ENCODE measurements at places on chromosomes 13 and 19. TPM values are rescaled to one million over a fixed set of nuclear protein-coding genes. Genes with fewer than 3 reads are reported as not detected.

NLRP11 gene
- not detected for total RNA-seq

ZNF888 gene
- 4.1 TPM for total RNA-seq

NLRP7 gene
- not detected for total RNA-seq

- peak; percentile 85 for DNase-seq
Observed at GRCh38 chr13:46296115-46296822, 84.5 kb downstream of the LRRC63 start.

PROZ gene
- total RNA-seq, result not detected

DNA sequence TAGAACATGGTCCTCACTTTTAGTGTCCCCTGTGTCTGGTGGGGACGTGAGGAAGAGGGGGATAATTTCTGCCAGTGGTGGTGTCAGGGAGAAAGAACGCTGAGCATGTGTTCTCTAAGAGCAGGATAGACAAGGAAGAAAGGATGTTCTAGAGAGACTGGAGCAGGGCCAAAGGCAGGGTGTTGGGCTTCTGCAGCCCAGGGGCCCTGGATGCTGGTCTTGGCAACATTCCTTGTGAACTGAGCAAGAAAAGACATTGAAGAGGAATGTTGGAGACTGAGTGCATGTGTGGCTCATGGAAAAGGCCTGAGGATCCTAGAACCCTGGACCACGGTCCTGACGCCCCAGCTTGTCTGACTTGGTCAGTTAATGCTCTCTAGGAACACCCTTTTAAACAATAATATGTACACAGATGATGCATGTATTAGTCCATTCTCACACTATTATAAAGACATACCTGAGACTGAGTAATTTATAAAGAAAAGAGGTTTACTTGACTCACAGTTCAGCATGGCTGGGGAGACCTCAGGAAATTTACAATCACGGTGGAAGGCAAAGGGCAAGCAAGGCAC is 33.6 kb upstream of the SLC10A2 start:
- DNase-seq, result no peak

P2RY11 gene
- 3.6 TPM for total RNA-seq

DNA sequence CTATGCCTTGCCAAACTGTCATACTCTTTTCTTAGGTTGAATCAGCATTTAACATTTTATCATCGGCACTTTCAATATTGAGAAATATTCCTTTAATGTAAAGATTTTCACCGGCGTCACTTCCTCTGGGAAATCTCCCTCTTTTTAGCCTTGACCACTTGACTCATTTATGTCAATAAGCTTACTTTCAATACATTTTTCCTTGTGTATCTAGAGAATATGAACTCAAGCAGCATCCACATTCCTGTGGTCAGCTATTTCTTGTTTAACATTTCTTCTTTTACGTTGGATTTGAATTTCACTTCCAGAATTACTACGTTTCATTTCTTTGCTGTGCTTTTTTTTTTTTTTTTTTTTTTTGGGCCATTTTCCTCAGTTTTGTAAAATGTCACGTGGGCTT is 271.2 kb upstream of the HTR2A start:
- DNase-seq, result no peak

GRCh38 chr13:26991508-26992181 is 180.0 kb downstream of the USP12 start:
- DNase-seq, result no peak

DNA sequence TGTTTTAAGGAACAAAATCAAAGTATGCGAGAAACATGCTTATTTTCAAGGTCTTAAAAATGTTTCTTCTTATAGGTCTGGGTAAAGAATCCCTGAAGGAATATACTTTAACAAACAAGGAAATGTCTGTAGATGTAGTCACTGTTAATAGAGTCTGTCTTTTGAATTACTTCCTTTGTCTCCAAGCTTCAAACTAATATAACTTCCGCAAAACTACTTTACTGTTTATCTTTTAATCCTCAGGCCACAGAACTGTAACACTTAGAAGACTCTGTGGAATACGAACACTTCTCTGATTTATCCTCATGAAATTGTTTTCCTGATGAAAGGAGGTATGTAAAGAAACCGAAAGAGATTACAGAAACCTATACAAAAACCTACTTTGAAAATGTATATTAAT is 316.0 kb downstream of the PCDH9 start:
- no peak for DNase-seq

KLK3 gene
- not detected for total RNA-seq

DNA sequence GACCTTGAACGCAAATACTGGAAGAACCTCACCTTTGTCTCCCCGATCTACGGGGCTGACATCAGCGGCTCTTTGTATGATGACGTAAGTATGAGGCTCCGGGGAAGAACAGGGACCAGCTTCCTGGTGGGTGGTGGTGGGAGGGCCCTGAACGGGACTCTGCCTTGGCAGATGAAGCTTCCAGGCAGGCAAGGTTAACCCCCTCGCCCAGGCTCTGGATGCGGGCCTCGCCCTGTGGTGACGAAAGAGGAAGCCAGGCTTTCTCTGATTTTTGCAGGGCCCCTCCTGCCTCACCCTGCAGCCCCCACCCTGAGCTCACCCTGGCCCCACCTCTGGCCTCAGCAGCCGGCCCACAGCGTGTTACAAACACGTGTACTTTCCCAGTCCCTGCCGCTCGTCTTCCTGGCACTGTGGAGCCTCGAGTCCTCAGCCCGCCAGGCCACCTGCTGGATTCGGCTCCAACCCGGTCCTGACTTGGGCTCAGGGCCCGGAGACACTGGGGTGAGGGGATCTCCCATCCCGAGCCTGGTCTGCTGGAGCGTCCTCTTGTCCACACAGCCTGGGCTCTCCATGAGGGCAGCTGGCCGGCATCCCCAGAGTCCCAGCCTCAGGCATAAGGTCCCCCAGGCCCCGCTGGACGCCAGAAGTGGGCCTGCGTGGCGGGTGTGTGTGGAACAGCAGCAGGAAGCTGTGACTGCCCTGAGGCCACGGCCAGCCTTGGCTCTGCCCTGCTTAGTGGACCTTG is 72.4 kb downstream of the KDM4B start:
- no peak for DNase-seq

IZUMO1 gene
- total RNA-seq, result 0.52 TPM

GRCh38 chr19:56566904-56567273 is 379 bp upstream of the ZNF470 start:
- DNase-seq, result peak; percentile 8

DNA sequence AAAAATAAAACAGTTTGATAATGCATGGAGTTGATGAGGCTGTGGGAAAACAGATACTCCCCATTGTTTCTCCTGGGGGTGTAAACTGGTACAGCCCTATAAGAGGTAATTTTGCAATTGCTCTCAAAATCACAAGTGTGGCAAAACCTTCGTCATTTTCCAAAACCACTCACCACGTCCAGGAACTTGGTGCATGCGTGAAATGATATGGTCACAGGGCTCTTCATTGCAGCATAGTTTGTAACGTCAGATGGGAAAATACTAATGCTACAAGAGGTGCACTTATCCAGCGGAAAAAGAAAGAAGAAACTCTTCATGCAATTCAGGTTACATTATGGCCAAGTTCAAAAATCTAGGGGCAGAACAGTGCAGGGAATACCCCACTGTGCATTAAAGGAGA is 11.9 kb upstream of the PLAUR start:
- no peak for DNase-seq

BST2 gene
- total RNA-seq, result 0.52 TPM

GRCh38 chr19:9724157-9724556 is 44.4 kb downstream of the ZNF846 start:
- no peak for DNase-seq

DAZAP1 gene
- 122 TPM for total RNA-seq

GRCh38 chr13:61531383-61532065 is 115.9 kb upstream of the PCDH20 start:
- DNase-seq, result no peak

GRCh38 chr13:111879719-111880118 is 187.2 kb upstream of the SOX1 start:
- no peak for DNase-seq

CEACAM5 gene
- not detected for total RNA-seq

EDNRB gene
- total RNA-seq, result 0.52 TPM

KLK6 gene
- not detected for total RNA-seq

TMEM38A gene
- total RNA-seq, result 0.94 TPM

DNA sequence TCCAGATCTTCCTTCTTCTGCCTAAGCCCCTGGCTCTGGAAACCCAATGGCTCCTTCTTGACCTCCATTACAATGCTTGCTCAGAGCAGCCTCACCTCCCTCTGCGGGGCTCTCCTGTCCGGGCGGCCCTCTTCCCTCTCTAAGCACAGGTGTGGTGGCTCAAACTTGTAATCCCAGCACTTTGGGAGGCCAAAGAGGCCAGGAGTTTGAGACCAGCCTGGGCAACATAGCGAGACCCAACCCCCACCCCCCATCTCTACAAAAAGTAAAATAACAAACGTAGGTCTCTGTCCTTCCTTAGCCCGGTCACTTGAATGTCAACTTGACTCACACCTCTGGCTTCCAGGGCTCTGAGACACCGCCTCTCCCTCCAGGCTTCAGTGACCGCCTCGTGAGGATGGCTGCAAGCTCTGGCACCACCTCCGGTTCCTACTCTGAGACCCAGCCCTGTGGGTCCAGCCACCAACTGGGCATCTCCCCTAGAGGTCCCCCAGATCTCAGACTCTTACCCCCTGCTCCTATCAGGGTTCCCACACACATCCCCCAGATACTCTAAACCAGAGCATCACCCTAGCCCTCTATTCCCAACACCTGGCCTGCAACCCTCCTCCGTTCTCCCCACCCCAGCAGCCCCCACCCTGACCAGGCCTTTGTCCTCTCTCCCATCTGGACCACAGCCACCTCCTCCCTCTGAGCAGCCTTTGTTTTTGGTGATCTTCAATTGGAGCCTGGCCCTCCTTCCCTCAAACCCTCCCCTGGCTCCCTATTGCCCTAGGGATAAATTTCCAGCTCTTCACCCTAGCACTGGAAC is 4.7 kb upstream of the TLE2 start:
- DNase-seq, result no peak

MUC16 gene
- total RNA-seq, result under 0.01 TPM

MEIS3 gene
- total RNA-seq, result 5.3 TPM

GRCh38 chr13:46329624-46330023 is 57.4 kb downstream of the RUBCNL start:
- no peak for DNase-seq

DNA sequence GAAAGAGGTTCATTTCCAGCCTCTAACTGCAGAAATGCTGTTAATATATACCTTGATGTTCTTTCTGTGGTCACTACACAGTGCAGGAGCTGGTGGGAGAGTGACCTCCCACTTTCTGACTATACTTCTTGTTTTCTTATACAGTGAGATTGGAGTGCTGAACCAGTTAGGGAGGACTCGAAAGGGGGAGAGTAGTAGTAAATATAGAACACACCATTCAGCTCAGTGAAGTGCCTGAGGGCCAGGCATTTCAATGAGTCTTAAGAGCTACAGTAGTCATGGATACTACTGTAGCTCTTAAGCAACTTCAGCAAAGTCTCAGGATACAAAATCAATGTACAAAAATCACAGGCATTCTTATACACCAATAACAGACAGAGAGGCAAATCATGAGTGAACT is 372.9 kb downstream of the MTUS2 start:
- DNase-seq, result no peak

GRCh38 chr19:55585658-55586339 is 5.2 kb upstream of the ZNF579 start:
- no peak for DNase-seq

DNA sequence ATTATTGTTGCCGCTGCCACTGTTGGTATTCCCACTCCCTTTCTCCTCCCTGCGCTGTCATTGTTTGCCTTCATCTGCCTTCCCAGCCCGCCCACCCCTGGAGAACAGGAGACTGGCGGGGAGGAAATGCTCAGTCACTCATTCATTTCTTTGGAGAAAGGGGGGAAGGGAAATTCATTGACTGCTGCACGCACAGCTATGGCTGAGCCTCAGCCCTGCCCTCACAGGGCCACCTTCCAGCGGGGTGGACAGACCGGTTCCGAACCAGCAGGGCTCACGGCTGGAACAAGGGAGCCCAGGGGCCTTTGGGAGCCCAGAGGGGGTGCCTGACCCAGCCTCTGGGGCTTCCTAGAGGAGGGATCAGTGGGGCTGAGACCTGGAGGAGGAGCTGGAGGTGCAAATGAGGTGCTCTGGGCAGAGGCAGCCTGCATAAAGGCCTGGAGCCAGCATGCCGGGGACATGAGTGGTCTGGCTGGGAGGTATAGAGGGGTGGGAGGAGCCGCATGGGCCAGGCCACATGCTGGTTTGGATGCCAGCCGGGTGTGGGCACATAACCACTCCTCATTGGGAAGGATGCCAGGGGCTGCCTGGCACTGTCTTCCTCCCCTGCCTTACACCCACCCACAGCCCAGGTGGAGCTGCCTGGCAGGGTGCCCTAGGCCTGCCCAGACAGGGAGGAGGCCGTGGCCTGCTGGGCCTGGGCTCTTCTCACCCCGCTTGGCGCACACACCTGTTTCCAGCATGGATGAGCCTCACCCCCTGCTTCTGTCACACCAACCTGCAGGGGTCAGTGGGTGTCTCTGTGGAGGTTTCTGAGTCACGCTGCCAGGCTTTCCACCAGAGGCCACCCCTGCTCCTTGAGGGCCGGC is 26.8 kb downstream of the PPP5C start:
- no peak for DNase-seq

DNA sequence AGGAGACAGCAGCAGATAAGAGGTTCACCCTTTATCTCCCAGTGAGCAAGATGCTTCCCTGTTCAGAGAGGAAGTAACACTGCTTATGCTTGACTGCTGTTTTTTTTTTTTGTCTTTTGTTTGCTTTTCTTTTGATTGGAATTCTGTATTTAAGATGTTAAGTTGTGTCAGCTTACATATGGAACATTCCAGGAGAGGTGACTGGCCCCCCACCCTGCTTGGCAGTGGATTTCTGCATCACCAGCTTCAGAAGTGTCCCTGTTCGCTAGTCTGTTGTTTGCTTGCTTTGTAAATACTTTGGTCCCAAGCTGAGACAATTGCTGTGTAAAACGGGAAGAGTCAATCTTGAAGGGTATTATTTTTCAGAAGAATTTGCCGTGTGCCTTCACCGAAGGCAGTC is 43.0 kb downstream of the IFT88 start:
- no peak for DNase-seq

GRCh38 chr13:99859178-99860177 is 112.1 kb downstream of the ZIC5 start:
- no peak for DNase-seq

GRCh38 chr13:94950303-94950702 is 238.0 kb upstream of the SOX21 start:
- DNase-seq, result no peak

- no peak for DNase-seq
Observed at GRCh38 chr13:98981369-98982080, 3.7 kb upstream of the DOCK9 start.

GRCh38 chr19:4061178-4061682 is 5.5 kb downstream of the ZBTB7A start:
- DNase-seq, result no peak

All from NCI-H460 (cell line).